Adrenal gland (tissue), 19 donors: ENCODE measurements at places on chromosomes 7 and 10. TPM values are rescaled to one million over a fixed set of nuclear protein-coding genes. Genes with fewer than 3 reads are reported as not detected.

PPP1R9A gene
- polyA plus RNA-seq: 15.6 TPM

MCM10 gene
- polyA plus RNA-seq: 1.5 TPM

COL28A1 gene
- polyA plus RNA-seq: 16.0 TPM

SLC13A1 gene
- not detected for polyA plus RNA-seq

SFTPA2 gene
- polyA plus RNA-seq: 0.15 TPM

RELN gene
- 2.6 TPM for polyA plus RNA-seq

UNCX gene
- not detected for polyA plus RNA-seq

CHN2 gene
- polyA plus RNA-seq: 9.5 TPM

GRCh38 chr10:32386623-32387260 is 39.8 kb upstream of the EPC1 start:
- no peaks in the 10 kb centered on the region for H3K4me1 ChIP-seq
- no peak overlapping the region for H3K27ac ChIP-seq
- no peak for DNase-seq
- no peaks in the 10 kb centered on the region for H3K36me3 ChIP-seq
- no peak overlapping the region for H3K4me3 ChIP-seq

DNA sequence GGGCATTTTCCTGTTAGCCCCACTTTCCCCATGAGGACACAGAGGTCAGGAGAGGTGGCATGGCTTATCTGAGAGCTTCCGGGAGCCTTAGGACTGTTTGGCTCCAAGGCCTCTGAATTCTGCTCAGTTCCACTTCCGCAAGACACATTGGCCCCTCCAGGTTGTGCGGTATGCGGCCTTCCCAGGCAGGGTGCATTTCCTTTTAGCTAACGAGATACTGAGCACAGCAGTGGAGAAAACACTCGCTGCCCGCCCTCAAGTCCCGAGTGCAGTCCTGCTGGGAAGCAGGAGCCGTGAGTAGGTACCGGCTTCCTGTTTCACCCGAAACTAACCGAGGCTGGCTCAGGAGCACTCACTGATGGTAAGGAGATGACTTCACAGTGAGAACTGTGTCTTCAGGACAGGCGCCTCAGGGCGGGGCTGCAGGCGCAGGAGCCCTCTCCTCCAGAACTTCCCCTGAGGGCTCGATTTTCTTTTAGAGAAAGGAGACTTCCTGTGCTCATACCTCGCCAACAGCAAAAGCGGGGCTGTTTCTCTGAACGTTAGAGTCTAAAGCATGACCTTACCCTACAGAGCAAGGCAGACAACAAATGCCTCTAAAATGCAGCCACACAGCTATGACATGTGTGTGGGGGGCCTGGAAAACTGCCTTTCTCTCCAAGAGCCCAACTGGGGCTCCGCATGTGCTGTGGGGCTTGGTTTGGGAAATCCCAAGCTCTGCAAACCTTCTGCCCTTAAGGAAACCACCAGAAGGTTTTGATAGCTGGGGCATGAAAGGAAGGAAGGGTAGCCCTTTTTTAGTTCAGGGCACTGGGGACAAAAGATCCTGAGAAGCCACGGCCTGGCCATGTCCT is 25.9 kb downstream of the RGS10 start:
- H3K4me1 ChIP-seq: no peaks in the 10 kb centered on the region
- H3K27me3 ChIP-seq: peaks cover 5% of the 10 kb centered on the region
- DNase-seq: no peak
- H3K4me3 ChIP-seq: no peak overlapping the region
- no peaks in the 10 kb centered on the region for H3K36me3 ChIP-seq

DNA sequence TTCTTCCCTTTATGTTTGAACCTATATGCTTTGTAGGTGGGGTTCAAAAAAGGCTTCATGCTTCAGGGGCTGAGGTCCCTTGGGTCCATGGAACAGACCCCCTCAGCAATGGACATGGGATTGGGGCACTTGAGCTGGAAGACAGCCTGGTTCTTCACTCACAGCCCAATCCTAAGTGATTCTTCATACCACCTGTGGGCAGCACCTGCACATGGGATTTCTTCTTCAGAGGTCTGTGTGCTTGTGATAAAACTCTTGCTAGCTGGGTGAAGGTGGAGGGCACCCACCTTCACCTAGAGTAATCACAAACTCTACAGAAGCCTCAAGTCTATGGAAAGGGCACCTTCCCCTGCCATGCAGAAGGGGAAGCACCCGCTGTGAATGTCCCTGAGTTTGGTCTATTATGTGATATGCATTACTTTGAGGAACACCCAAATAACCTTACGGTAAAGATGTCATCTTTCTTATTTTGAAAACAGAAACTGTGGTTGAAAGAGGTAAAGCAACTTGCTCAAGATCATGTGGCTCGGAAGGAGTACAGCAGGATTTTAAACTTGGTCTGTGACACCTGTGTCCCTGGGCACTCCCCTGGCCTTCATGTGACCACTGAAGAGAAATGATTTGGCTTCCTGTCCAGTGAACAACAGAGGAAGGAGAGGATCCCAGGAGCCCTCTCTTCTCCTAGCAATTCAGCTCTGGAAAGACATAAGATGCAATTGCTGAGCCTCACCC is 469.5 kb upstream of the ZMIZ1 start:
- no peak overlapping the region for H3K27ac ChIP-seq
- H3K4me3 ChIP-seq: no peak overlapping the region
- no peaks in the 10 kb centered on the region for H3K4me1 ChIP-seq

DNA sequence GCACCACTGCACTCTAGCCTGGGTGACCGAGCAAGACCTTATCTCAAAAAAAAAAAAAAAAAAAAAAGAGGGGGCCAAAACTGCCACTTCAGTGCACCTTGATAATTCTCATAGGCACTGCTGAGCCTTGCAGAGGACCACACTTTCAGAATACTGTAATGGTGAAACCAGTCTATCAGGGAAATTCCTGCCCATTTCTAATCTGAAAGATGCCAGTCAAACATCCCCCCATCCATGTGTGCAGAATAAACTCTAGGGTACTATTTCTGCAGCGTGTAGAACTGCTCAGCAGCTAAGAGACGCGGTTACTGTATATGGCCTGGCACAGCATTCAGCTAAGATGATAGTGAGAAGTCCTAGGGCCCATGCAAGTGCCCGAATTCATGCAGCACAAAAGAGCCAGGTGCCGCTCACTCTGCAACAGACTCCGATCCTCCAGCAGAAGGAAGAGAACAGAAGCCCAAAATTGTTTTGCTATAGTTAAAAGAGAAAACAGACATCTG is 286.8 kb upstream of the KLF14 start:
- no peaks in the 10 kb centered on the region for H3K36me3 ChIP-seq
- H3K4me3 ChIP-seq: no peak overlapping the region
- H3K4me1 ChIP-seq: peaks cover 21% of the 10 kb centered on the region
- no peaks in the 10 kb centered on the region for H3K27me3 ChIP-seq
- H3K27ac ChIP-seq: no peak overlapping the region

- no peaks in the 10 kb centered on the region for H3K27me3 ChIP-seq
- H3K4me3 ChIP-seq: no peak overlapping the region
- no peaks in the 10 kb centered on the region for H3K36me3 ChIP-seq
- no peaks in the 10 kb centered on the region for H3K4me1 ChIP-seq
Observed at GRCh38 chr10:98971464-98971863, 264.2 kb downstream of the HPSE2 start.

GRCh38 chr7:137757146-137757925 is 89.4 kb downstream of the DGKI start:
- no peak for DNase-seq
- H3K36me3 ChIP-seq: no peaks in the 10 kb centered on the region
- H3K27ac ChIP-seq: no peak overlapping the region
- H3K4me1 ChIP-seq: no peaks in the 10 kb centered on the region

- no peak for DNase-seq
- H3K27ac ChIP-seq: no peak overlapping the region
- H3K4me1 ChIP-seq: no peaks in the 10 kb centered on the region
- H3K27me3 ChIP-seq: no peaks in the 10 kb centered on the region
Observed at GRCh38 chr10:80350251-80350650, 6.3 kb downstream of the DYDC1 start.

GRCh38 chr10:26408858-26409494 is 29.2 kb upstream of the APBB1IP start:
- no peak for DNase-seq
- H3K36me3 ChIP-seq: no peaks in the 10 kb centered on the region
- H3K4me1 ChIP-seq: no peaks in the 10 kb centered on the region
- no peak overlapping the region for H3K4me3 ChIP-seq
- no peak overlapping the region for H3K27ac ChIP-seq

DNA sequence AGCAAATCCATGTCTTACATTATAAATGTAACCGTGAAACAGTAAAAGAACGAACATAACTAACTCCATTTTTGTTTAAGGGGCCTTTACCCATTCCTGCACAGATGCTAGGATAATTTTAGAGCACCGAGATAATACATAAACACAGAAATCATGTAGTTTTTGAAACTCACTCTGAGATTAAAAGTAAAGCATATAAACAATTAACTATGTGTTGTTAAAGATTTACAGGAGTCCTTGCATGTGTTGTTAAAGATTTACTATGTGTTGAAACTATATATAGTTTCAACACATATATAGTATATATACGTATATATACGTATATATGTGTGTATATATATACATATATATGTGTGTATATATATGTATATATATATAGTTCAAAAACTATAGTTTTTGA is 7.2 kb upstream of the CALML3 start:
- no peaks in the 10 kb centered on the region for H3K4me1 ChIP-seq
- no peaks in the 10 kb centered on the region for H3K36me3 ChIP-seq
- H3K27ac ChIP-seq: no peak overlapping the region
- H3K27me3 ChIP-seq: no peaks in the 10 kb centered on the region
- no peak overlapping the region for H3K4me3 ChIP-seq

DNA sequence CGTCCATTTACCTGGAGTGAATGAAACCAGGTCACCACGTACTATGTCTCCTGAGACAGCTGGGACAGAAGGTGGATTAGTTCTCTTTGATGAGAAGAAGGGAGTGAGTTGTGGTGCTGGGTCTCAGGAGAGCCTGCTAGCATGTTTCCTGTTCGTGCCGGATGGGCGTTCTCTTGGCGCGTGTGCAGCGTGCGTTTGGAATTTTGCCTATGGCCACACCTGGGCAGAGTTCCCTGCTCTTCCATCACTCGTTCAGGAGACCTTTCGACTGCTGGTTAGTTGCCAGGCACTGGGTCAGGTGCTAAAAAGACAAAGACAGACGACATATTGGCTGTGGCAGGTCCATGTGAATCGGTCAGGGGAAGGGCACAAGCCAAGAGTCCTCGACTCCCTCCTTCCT is 90.3 kb downstream of the TRRAP start:
- H3K4me3 ChIP-seq: no peak overlapping the region
- no peaks in the 10 kb centered on the region for H3K4me1 ChIP-seq
- H3K36me3 ChIP-seq: peaks cover 97% of the 10 kb centered on the region
- no peak for DNase-seq

DNA sequence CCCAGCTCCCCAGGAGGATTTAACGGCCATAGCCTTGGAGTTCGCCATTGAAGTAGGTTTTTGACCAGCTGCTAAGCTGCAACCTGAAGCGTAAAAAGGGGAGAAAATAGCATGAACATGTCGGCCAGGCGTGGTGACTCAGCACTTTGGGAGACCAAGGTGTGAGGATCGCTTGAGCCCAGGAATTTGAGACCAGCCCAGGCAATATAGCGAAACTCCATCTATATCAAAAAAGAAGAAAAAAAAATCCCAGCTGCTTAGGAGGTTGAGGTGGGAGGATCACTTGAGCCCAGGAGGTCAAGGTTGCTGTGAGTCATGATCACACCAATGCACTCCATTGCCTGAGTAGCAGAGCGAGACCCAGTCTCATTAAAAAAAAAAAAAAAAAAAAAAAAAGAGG is 32.2 kb upstream of the MCU start:
- no peak overlapping the region for H3K4me3 ChIP-seq
- H3K27ac ChIP-seq: no peak overlapping the region
- no peaks in the 10 kb centered on the region for H3K27me3 ChIP-seq
- H3K4me1 ChIP-seq: no peaks in the 10 kb centered on the region
- DNase-seq: peak; percentile 58

- DNase-seq: no peak
- no peaks in the 10 kb centered on the region for H3K36me3 ChIP-seq
- H3K4me3 ChIP-seq: no peak overlapping the region
- no peak overlapping the region for H3K27ac ChIP-seq
- no peaks in the 10 kb centered on the region for H3K27me3 ChIP-seq
- H3K4me1 ChIP-seq: no peaks in the 10 kb centered on the region
Observed at GRCh38 chr7:90666186-90666585, 70.1 kb downstream of the CDK14 start.

- H3K36me3 ChIP-seq: no peaks in the 10 kb centered on the region
- no peak overlapping the region for H3K4me3 ChIP-seq
- DNase-seq: no peak
Observed at GRCh38 chr10:100043796-100044195, 34.0 kb upstream of the DNMBP start.

- H3K36me3 ChIP-seq: no peaks in the 10 kb centered on the region
- no peak overlapping the region for H3K27ac ChIP-seq
- DNase-seq: no peak
- no peaks in the 10 kb centered on the region for H3K4me1 ChIP-seq
- H3K27me3 ChIP-seq: peaks cover 5% of the 10 kb centered on the region
Observed at GRCh38 chr10:97179731-97180362, 5.9 kb downstream of the SLIT1 start.

DNA sequence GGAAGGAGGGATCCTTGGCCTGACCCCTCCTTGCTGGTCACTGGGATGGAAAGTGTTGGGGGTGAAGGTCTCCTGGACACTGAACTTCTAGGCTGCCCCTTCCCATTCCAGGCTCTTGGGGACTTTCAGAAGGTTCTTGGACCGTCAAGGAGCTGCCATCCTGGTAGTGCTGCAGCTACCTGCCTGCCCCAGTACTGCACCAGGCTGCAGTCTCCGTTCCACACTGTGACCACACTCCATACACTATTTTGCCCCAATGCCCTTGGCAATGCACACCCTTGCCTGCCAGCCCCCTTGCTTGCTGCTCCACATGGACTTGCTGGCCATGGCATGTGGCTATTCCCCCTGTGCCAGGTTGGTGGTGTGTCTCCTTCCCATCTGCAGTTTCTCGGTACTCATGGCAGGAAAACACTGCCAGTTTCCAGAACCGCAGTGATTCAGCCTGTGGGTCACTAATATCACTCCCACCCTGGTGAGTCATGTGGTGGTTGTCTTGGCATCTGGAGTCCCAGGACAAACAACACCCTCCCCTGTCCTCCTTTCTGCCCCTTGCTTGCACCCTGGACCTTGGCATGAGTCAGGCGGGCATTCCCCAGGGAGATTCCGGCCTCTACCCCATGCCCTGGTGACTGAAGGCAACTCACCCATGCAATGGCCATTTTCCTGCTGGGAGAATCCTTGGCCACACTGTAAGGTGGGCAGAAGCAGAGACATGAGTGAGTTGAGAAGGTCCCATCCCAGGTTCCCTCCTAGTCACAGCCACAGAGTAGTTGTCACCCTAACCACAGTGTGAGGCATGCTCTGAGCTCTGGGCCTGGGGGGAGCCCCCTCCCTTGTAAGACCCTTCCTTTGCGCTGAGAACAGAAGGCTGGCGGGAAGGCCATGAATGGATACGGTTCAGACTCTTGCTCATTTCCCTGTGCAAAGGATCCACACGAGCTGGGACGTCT is 32.8 kb downstream of the GOLGA7B start:
- H3K36me3 ChIP-seq: no peaks in the 10 kb centered on the region
- H3K27ac ChIP-seq: no peak overlapping the region
- H3K27me3 ChIP-seq: no peaks in the 10 kb centered on the region
- peak; percentile 67 for DNase-seq
- no peak overlapping the region for H3K4me3 ChIP-seq

- H3K27me3 ChIP-seq: peaks cover 16% of the 10 kb centered on the region
- no peak overlapping the region for H3K27ac ChIP-seq
- H3K36me3 ChIP-seq: no peaks in the 10 kb centered on the region
- H3K4me3 ChIP-seq: no peak overlapping the region
Observed at GRCh38 chr7:159149488-159149887, 4.8 kb upstream of the VIPR2 start.

GRCh38 chr10:61973906-61974305 is 72.4 kb downstream of the ARID5B start:
- no peak for DNase-seq
- no peaks in the 10 kb centered on the region for H3K27me3 ChIP-seq
- H3K27ac ChIP-seq: no peak overlapping the region
- H3K4me3 ChIP-seq: no peak overlapping the region
- peaks cover 38% of the 10 kb centered on the region for H3K4me1 ChIP-seq
- H3K36me3 ChIP-seq: no peaks in the 10 kb centered on the region
